Activated CD4-positive, alpha-beta T cell treated with anti-CD3 and anti-CD28 coated beads for 36 hours (primary cell): ENCODE measurements at places on chromosomes 1 and 21.

GRCh38 chr1:90480271-90480835, 236.7 kb downstream of the BARHL2 start:
- no peak for DNase-seq

GRCh38 chr1:201568859-201569294, 29.9 kb downstream of the NAV1 start:
- no peak for DNase-seq

- peak; percentile 82 for DNase-seq
Measured at GRCh38 chr1:201119206-201120197, 7.3 kb upstream of the CACNA1S start.

GRCh38 chr1:247322849-247323586, 8.6 kb downstream of the ZNF496 start:
- DNase-seq, result peak; percentile 72

- DNase-seq, result no peak
Measured at GRCh38 chr1:12654004-12654567, 10.2 kb downstream of the AADACL4 start.
